ENCODE measurements at places on chromosomes 5 and 9. TPM values are rescaled to one million over a fixed set of nuclear protein-coding genes. Genes with fewer than 3 reads are reported as not detected.

ABLIM3 gene
- total RNA-seq = 0.67 TPM

LCN2 gene
- total RNA-seq = 0.38 TPM

MSX2 gene
- not detected for total RNA-seq

SNCAIP gene
- not detected for total RNA-seq

GLRA1 gene
- total RNA-seq = not detected

CWC27 gene
- 38.1 TPM for total RNA-seq

- no peak overlapping the region for H3K4me3 ChIP-seq
- H3K4me1 ChIP-seq = no peaks in the 10 kb centered on the region
- H3K27me3 ChIP-seq = 0 out of 2 replicates have a peak, but pooled peaks cover 1% of the 10 kb centered on the region
- no peak for DNase-seq
- H3K27ac ChIP-seq = no peak overlapping the region
These were observed 108.8 kb upstream of the MVB12B start for GRCh38 chr9:126217797-126218196.

- peak overlapping the region; percentile 17 for H3K4me3 ChIP-seq
- H3K4me1 ChIP-seq = peaks cover 39% of the 10 kb centered on the region
- DNase-seq = peak; percentile 88
- H3K36me3 ChIP-seq = no peaks in the 10 kb centered on the region
These were observed 227.6 kb upstream of the DMRT1 start for GRCh38 chr9:613771-614347.

GRCh38 chr5:42301349-42301748 lies 121.9 kb upstream of the GHR start:
- H3K27ac ChIP-seq = no peak overlapping the region
- H3K27me3 ChIP-seq = no peaks in the 10 kb centered on the region
- H3K4me3 ChIP-seq = no peak overlapping the region
- no peak for DNase-seq
- no peaks in the 10 kb centered on the region for H3K36me3 ChIP-seq

- H3K27ac ChIP-seq = no peak overlapping the region
- H3K27me3 ChIP-seq = peaks cover 40% of the 10 kb centered on the region
- no peak for DNase-seq
These were observed 44.4 kb upstream of the PSD2 start for GRCh38 chr5:139751236-139751635.

GRCh38 chr5:94884311-94884710 lies 265.8 kb downstream of the SLF1 start:
- no peaks in the 10 kb centered on the region for H3K27me3 ChIP-seq
- no peak for DNase-seq
- no peak overlapping the region for H3K27ac ChIP-seq

GRCh38 chr9:106532306-106533015 lies 330.5 kb upstream of the ZNF462 start:
- DNase-seq = no peak
- no peaks in the 10 kb centered on the region for H3K4me1 ChIP-seq
- H3K36me3 ChIP-seq = no peaks in the 10 kb centered on the region
- no peak overlapping the region for H3K4me3 ChIP-seq

DNA sequence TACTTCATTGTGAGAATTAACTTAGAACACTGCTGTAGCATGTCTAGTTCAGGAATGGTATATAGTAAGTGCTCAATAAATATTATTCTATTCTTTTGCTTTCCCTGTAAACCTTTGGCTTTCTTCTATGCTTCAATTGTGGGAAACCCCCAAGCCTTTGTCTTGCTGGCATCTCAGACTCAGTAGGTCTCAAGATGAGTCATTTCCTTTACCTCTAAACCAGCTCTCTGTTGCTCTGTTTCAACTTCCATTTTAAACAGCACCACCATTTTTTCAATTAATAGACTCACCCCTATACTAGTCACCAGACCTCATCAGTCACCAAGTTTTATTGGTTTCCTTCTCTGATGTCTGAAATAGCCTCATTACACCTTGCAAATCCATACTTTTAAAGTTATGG lies 43.5 kb downstream of the DMAC1 start:
- H3K27ac ChIP-seq = no peak overlapping the region
- no peaks in the 10 kb centered on the region for H3K36me3 ChIP-seq
- no peak overlapping the region for H3K4me3 ChIP-seq
- no peaks in the 10 kb centered on the region for H3K4me1 ChIP-seq

GRCh38 chr5:1164696-1165630 lies 36.4 kb upstream of the SLC6A19 start:
- no peak overlapping the region for H3K27ac ChIP-seq
- H3K36me3 ChIP-seq = no peaks in the 10 kb centered on the region
- peaks cover 8% of the 10 kb centered on the region for H3K27me3 ChIP-seq
- H3K4me1 ChIP-seq = peaks cover 69% of the 10 kb centered on the region
- no peak overlapping the region for H3K4me3 ChIP-seq
- DNase-seq = no peak

DNA sequence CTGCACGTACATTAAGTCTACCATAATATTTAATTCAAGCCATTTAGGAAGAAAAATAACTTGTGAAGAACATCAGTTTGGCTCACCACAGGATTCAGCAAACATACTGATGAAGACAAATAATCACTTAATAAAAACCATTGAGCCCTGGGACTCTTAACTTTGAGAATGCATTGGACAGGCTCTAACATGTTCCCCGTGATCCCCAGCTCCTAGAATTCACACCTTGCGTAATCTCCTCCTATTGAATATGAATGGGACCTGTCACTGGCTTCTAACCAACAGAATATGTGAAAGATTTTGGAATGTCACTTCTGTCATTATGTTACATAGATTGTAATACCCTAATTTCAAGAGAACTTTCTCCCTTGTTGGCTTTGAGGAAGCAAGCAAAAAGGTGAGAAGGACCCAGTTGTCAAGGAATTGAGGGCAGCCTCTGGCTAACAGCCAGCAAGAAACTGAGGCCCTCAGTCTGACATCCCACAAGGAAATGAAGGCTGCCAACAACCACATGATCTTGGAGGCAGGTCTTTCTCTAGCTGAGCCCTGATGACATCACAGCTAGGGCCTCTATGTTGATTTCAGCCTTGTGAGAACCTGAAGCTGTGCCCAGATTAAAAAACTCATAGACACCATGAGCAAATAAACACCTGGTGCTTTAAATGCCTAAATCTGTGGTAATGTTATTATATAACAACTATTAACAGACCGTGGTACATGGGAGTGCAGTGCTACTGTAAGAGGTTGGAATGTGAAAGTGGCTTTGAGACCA lies 433.2 kb downstream of the SEMA5A start:
- no peaks in the 10 kb centered on the region for H3K27me3 ChIP-seq
- no peak overlapping the region for H3K4me3 ChIP-seq
- no peak overlapping the region for H3K27ac ChIP-seq

DNA sequence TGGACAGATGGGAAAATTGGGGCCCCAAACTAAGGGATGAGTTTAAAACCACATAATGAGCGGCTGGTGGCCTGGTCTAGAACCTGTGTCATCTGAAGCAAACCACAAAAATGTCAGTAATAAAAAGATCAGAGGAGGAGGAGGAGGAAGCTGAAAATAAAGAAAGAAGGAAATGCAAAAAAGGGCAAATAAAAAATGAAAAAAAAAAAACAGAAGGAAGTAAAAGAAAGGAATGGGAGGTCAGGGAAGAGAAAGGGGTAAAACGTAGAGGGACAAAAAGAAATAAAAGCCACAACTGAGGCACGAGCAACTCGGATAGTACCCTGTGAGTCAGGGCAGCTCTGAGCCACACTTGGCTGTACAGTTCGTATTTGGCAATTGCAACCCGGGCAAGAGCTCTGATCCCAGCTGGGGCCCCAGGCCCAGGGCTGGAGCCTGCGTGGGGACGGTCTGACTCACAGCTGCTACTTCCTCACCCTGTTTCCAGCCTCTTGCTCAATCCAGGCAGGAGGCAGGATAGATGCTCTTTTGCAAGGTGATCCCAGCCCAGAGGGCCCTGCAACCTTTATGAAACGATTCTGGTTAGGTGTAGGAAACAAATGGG lies 137.9 kb upstream of the TRIM32 start:
- H3K36me3 ChIP-seq = no peaks in the 10 kb centered on the region
- peak overlapping the region; percentile 38 for H3K27ac ChIP-seq
- H3K4me3 ChIP-seq = no peak overlapping the region
- no peaks in the 10 kb centered on the region for H3K27me3 ChIP-seq

DNA sequence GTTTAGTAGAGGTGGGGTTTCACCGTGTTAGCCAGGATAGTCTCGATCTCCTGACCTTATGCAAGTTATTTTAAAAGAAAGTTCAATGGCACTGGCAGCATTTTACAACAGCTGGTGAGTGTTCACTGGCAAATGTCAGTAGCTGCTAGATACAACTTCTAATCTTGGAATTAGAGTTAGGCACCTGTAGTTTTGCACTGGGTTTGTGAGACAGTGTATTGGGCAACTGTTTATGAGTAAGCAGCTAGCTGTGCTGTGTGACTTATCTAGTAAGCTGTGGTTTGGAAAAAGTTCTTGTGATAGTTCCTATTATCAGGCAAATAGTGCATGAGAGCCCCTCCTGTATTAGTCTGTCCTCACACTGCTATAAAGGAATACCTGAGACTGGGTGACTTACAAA lies 61.5 kb downstream of the UBE2QL1 start:
- no peak overlapping the region for H3K27ac ChIP-seq
- no peak for DNase-seq
- H3K4me3 ChIP-seq = no peak overlapping the region
- H3K27me3 ChIP-seq = peaks cover 6% of the 10 kb centered on the region
- H3K4me1 ChIP-seq = no peaks in the 10 kb centered on the region

GRCh38 chr5:155222393-155222792 lies 208.8 kb downstream of the KIF4B start:
- H3K27ac ChIP-seq = no peak overlapping the region
- H3K27me3 ChIP-seq = no peaks in the 10 kb centered on the region
- H3K4me1 ChIP-seq = no peaks in the 10 kb centered on the region

DNA sequence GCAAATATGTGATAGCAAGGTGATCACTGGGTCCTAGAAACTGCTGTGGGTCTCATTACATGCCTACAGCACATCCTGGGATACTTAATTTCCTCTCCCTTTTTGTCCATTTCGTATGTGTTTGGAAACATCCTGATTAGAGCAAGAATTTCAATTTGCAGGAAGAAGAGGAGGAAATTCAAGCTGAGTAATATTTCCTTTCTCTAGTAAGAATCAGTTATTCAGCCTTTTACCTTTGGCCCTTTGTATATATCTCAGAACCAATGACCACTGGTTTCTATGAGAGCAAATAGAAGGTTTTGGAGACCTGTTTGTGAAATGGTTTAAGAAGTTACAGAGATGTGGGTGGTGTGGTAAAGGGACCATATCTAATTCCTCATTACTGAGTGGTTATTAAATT lies 171.6 kb downstream of the RMI1 start:
- H3K27ac ChIP-seq = no peak overlapping the region
- no peak for DNase-seq
- no peaks in the 10 kb centered on the region for H3K4me1 ChIP-seq
- H3K4me3 ChIP-seq = no peak overlapping the region
- H3K36me3 ChIP-seq = no peaks in the 10 kb centered on the region

DNA sequence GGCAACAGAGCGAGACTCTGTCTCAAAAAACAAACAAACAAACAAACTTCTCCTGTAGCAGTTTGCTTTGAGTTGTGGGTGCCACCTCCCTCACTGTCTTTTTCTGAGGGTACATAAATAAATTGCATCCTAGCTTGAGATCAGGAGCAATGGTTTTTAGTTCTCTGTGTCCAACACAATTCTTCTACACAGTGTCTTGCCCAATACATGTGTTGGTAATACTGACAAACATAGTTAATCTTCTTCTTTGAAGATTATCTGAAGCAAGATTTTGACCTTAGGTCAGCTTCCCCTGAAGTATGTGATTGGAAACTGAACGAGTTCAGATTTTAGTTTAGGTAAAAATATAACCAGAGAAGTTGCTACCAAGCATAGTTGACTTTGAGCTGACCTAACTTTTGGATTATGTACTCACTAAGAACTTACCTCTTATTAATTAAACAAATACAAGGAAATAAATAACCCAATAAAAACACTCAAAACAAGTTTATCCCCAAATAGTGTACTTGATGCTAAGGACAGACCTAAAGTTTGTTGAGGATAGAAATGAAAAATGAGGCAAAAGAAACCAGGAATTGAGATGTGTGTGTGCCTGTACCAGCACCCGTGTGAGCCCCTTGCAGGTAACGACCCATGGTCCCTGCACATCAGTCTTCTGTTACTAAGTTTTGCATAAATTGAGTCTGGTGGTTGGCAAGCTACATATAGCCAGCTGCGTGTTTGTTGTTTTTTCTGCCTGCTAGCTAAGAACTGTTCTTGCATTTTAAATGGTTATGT lies 16.2 kb downstream of the TJP2 start:
- peak; percentile 90 for DNase-seq
- peak overlapping the region; percentile 82 for H3K27ac ChIP-seq
- H3K4me3 ChIP-seq = peak overlapping the region; percentile 42
- no peaks in the 10 kb centered on the region for H3K27me3 ChIP-seq
- peaks cover 100% of the 10 kb centered on the region for H3K4me1 ChIP-seq
- peaks cover 11% of the 10 kb centered on the region for H3K36me3 ChIP-seq
